ENCODE measurements at places on chromosomes 5 and 9. TPM values are rescaled to one million over a fixed set of nuclear protein-coding genes. Genes with fewer than 3 reads are reported as not detected.

The SPATA31D4 gene
- total RNA-seq, result not detected

The STXBP1 gene
- total RNA-seq, result 41.3 TPM

The ARL14EPL gene
- not detected for total RNA-seq

The SMU1 gene
- total RNA-seq, result 27.7 TPM

The SEMA5A gene
- 39.0 TPM for total RNA-seq

The TMEM141 gene
- total RNA-seq, result 50.8 TPM

The ZMYND19 gene
- 28.3 TPM for total RNA-seq

The BTNL9 gene
- total RNA-seq, result 0.48 TPM

The SLC34A3 gene
- total RNA-seq, result not detected

The GADD45G gene
- not detected for total RNA-seq
